GM23248 (cell line): ENCODE measurements at places on chromosomes 7 and 10.

- DNase-seq, result no peak
Measured at GRCh38 chr10:56836659-56837058, 475.6 kb upstream of the ZWINT start.

DNA sequence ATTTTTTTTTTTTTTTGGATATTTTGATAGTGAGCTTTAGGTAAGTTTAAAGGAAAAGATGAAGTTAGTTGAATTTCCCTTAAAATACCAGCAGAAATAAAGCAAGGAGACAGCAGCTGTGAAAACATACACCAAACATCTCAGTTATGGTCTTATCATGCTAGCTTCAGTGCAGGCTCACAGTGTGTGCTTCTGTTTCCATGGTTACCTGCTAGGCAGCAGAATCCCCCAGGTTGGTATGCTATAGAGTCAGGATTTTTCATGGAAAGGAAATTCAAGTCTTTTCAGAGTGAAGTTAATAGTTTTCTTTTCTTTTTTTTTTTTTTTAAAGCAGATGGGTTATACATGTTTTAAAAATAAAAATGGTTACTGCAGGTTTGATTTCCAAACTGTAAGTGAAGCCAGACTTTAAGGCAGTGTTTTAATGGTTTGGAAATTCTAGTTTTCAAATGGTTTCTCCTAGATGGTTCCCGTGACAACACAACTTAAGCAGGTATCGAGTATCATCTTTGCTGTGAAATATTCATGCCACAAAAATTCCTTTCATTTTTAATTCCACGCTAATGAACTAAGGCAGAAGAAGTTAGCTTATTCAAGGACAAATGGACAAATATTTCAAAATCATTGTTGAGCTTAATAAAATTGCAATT is 230.9 kb downstream of the BICC1 start:
- DNase-seq, result peak; percentile 37

DNA sequence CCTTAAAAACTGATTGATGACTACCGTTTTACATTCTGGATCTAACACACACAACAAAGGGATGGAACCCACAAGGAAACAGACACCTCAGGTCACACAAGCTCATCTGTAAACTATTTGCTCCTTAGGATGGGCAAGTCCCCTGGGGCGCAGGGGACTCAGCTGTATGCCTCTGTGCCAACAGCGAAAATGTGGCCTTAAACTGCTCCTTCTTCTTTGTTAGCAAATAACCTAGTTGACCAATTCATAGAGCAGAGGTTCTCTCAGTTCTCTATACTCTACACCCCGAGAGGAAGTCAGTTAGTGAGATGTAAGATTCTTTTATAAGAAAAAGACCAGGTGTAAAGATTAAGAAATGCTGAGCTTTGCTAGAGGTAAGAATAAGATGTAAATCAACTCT is 181.9 kb upstream of the PRSS58 start:
- no peak for DNase-seq

GRCh38 chr7:37344886-37345579 is 103.6 kb downstream of the ELMO1 start:
- DNase-seq, result no peak

DNA sequence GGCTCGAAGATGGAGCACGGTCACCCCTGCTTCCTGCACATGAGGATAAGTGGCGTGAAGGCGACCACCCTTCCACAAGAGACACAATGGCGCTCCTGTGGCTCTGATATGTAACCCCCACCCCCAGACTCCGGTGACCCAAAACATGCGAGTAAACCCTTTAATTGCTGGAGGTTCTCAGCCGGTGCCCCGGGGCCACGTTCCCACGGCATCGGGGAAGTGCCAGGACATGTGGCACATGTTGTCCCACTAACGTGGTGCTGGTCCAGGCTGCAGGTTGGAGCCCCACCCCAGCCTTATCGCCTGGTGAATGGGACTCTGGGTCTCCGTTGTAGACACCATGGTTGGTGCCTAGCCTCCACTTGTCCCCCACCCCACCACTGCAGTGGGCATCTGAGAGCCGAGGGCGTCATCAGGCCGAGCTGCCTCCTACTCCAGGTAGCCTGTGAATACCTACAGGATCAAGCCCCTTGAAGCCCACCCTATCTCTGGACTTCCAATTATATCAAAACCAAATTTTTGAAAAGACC is 132.8 kb downstream of the PRKAG2 start:
- no peak for DNase-seq

DNA sequence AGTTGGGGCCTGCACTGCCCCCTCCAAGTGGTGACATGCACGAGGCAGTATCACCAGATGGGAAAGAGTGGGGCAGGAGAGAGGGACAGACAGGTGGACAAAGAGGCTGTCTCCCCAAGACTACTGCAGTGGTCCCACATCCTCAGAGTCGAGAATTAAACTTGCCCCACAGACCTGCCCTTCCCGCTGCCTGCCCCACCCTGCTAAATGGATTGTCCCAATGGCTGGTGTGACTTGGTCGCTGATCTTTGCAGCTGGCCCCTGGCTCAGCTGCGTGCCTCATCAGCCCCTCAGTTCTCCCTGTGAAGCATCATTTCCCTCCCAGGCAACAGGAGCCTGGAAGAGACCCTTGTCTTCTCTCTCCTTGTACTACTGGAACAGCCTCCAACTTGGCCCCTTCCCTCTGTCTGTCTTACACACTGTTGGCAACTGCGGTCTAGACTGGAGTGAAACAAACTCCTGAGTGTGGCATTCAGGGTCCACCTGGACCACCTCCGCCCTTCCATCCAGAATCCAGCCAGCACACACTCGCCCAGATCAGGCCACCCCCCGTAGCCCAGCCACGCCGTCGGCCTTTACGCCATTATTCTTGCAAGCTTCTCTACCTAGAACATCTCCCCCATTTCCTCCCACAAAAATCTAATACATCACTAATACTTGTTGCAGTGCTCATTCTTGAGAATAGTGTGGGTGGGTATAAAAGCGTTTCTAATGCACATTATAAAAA is 275.1 kb downstream of the CELF2 start:
- no peak for DNase-seq
